ENCODE measurements at places on chromosomes 7 and 10.

DNA sequence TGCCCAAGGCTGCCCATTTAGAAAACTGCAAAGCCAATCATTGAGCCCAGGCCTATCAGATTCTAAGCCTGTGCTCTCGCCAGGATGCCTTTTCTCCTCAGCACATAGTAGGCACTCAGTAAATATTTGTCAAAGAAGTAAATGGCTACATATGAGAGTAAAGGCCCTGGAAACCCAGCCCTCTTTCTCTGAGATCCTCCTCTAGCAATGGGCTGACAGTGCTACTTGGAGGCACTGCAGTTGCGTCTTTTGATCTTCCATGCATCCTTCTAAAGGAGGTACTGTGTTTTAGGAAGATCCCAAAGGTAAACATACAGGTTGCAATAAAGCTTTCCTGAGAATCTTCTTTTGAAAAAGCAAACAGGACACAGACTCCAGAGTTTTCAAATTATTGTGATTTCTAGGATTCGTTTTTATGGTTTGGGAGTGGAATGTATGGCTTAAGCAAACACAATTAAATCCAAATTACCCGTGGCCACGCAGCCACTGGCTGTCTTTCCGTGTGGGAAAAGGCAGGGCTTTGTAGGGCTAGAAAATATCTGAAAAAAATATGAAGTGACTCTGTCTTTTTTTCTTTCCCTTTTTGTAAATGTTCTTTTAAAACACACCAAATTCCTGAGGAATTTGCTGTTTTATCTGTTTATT is 151.3 kb upstream of the BMPER start:
- DNase-seq, result no peak

DNA sequence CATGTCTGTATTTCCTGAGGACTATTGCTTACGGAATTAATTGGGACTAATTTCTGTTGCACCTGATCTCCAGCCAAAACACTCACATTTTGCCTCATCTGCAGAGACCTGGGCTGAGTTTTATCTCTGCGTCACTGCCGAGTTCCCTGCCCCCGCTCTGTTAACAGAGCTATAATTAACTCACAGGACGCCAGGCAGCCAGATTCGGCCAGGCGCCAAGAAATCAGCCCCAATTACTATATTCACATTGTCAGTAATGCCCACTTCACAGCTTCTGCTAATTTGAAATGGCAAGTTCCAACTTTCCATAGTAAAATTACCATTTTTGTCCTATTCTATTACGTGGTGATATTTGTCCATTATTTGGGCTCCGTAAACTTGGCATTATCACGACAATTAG is 130.5 kb downstream of the CUX1 start:
- no peak for DNase-seq

GRCh38 chr10:113130014-113130641 is 180.1 kb downstream of the TCF7L2 start:
- DNase-seq, result no peak

DNA sequence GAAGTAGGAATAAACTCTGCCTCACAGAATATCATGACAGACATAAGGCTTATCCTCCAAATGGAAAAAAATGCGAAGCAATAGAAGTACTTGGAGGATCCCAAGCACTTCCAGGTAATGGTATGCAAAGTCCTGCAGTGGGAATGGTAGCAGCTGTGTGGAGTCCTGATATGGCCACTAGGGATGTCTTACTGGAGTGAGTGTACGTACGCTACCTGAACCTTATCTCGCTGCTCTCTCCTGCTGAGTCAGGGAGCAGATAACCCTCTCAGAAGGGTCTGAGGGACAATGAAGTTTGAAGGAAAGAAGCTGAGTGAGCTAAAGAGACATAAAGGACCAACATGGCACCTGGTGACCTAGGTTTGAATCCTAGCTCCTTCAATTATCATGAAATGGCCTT is 42.2 kb downstream of the CH25H start:
- no peak for DNase-seq

- DNase-seq, result no peak
Measured at GRCh38 chr7:127979113-127979727, 52.0 kb downstream of the LRRC4 start.

DNA sequence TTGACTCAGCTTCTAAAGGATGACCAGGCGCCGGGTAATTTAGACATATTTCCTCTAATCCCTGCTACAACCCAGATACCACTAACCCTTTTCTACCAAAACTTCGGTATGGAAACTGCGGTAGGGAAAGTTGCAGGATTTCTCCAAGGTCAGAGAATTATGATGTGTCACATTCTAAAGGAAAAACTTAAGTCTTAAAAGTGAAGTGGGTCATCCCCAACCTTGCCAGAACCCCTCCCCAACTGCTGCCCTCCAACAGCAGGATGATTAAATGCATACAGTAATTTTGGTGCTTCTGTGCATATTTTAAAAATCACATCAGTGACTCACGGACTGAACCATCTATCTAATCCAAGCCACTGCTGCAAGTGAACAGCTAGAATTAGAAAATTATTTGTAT is 52.7 kb downstream of the GRB10 start:
- no peak for DNase-seq

DNA sequence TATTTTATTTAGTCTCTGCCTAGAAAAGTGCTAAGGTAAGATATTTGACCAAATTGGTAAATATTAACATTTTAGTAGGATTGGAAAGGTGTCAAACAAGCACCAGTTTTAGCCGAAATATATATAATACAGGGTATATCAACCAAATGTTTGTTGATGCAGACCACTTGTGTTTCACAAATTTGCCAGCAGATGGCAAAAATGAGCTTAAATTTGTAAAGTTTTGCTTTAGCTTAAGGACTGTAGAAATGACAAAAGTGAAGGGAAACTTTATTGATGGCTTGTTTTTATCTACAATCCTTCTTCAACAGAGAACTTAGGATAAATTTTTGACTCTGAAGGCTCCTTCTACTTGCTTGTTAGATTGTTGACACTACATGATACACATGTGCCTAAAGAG is 4.8 kb upstream of the POLR1F start:
- no peak for DNase-seq

- DNase-seq, result no peak
Measured at GRCh38 chr7:120564145-120564544, 291.2 kb downstream of the KCND2 start.

DNA sequence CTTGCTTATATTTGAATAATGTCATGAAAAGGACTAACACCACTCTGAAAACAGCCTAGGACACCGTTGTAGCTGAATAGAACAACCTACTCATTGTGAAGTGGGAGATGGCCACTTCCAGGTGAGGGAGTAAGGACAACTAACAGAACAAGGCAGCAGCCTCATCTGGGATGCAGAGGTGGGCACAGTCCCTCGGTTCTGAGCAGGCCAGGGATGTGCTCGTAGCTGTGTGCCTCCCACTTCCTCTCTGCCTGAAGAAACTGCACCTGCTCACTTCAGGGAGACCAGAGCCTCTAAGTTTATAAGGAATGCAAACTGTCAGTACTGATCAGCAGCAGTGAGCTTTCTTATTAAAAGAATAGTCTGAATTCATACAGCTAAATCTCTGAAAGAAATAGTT is 2.5 kb downstream of the VSTM4 start:
- no peak for DNase-seq

DNA sequence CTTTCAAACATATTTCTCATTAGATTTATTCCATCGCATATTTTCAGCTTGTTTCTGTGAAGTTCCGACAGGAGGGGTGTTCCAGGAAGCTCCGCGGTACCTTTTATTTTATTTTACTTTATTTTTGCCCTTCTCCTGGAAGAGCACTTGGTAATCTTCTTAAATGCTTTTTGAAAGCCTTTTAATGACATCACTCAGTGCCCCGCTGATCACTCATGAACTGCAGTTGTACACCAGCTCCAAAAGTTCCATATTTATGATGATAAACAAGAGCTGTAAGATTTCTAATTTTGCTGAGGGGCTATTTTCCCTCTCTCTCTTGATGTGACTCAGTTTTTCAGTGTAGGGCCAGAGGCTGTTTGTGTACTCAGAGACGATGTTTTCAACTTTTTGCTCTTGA is 144.4 kb downstream of the KIAA1217 start:
- no peak for DNase-seq

DNA sequence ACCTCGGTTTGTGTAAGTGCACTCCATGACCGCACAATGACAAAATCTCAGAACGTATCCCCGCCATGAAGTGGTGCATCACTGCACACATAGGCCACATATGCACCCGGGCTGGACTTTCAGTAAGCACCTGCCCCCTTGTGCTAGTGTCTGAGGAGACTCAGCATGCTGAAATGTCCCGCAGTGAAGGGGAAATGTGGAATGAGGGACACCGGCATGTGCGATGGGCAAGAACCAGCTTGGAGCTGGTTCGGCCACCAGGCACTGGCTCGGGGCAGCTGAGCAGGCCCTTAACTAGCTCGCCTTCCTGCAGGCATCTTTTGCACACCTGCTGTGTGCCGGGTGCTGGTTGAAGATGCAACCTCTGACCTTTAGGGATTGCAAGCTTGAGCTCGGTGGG is 49.8 kb upstream of the TNS3 start:
- no peak for DNase-seq

- no peak for DNase-seq
Measured at GRCh38 chr10:45514291-45515270, 140.6 kb downstream of the ALOX5 start.

DNA sequence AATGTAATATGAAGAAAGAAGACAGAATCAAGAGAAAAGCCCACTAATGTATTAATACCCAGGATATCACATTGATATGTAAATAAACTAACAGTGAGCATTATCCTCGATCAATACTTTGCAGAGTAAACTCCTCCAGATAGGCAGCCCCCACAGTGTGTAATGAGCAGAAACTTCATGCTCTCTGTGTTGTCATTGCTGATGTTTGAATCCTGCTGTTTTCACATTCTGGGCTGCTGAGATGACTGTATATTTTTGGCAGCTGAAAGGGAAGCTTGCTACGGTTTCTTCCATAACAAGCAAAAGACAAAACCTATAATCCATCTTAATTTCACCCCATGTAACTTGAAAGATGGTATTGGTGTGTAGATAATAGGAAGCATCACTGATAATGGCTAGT is 15.3 kb upstream of the THSD7A start:
- no peak for DNase-seq

DNA sequence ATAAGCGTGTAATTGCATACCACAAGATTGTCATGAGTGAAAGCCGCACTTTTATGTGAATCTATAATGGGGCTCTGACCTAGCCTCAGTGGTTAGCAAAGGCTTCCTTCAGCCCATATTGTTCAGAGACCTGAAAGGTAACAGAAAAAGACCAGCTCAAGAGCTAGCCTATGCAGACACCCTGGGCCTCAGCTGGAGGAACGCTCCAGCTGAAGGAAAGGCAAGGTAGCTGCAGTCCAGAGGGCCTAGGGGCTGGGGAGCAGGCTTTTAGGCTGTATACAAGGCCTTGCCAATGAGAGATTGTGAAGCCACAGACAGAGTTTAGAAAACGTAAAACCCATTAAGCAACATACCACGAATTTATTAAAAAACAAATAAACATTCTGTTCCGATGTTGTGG is 246.6 kb upstream of the GHITM start:
- DNase-seq, result no peak

- DNase-seq, result no peak
Measured at GRCh38 chr10:110821508-110821907, 50.2 kb upstream of the PDCD4 start.

- peak; percentile 44 for DNase-seq
Measured at GRCh38 chr10:79221110-79222051, 125.9 kb upstream of the PPIF start.

DNA sequence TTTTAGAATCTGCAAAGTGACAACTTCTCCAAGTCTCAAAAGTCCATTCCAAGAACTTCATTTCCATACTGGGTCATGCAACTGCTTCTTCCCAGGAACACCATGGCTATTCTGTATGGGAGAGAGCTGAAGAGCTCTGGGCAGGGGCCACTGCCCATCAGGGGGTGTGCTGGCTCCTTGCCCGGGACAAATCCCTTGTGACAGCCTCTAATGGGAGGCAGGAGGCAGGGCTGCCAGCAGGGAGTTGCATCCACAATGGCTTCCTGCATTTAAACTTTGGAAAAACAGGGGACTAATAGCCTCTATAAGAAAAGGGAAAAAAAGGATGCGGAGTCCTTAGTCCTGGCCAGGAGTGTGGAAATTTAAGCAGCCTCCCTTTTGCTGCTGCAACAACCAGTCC is 18.4 kb upstream of the FRMD4A start:
- no peak for DNase-seq

- peak; percentile 95 for DNase-seq
Measured at GRCh38 chr7:1659696-1660095, 10.4 kb upstream of the ELFN1 start.

GRCh38 chr10:49540056-49540797 is 1.3 kb upstream of the ERCC6 start:
- DNase-seq, result no peak

DNA sequence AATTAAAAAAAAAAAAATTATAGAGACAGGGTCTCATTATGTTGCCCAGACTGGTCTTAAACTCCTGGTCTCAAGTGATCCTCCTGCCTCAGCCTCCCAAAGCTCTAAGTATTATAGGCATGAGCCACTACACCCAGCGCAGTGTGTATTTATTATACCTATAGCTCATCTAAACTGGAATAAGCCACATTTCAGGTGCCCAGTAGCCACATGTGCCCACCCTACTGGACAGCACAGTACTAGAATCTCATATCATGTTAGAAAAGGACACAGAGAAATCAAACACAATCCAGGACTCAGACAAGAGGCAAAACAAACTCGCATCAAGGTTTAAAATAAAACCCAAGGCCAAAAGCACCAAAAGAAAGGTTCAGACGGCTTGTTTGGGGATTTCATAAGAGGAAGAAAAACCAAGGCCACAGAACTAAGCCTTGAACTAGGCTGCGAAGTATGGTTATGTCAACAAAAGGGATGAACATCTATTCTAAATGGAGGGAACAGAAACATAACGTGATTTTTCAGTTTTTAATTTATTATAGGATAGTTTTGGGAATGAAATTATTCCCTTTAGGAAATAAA is 32.3 kb downstream of the SLC16A9 start:
- no peak for DNase-seq

DNA sequence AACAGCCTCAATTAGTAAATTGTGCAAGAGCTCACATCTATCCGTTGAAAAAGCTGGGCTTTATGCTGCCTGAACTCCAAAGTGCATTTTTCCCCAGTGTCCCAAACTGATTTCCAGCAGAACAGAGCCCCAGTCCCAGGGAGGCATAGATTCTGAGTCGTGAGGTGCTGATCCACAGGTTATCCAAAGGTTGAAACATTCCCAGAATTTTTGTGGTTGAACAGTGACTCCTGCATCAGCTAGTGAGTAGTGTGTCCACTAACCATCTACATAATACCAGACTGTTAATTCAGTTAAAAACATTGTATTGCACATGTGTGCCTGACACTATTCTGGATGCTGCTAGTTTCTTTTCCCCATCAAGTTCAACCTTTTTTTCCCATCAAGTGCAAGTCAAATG is 761.5 kb downstream of the GATA3 start:
- no peak for DNase-seq

- DNase-seq, result no peak
Measured at GRCh38 chr10:71279590-71280170, 39.4 kb upstream of the SLC29A3 start.

- DNase-seq, result no peak
Measured at GRCh38 chr7:51644216-51644615, 327.6 kb upstream of the COBL start.

GRCh38 chr7:79064187-79064823 is 389.2 kb downstream of the MAGI2 start:
- no peak for DNase-seq
